NCI-H1092 (cell line): ENCODE measurements at places on chromosomes 6 and 20.

GRCh38 chr6:95589826-95590570, 12.7 kb downstream of the MANEA start:
- no peak for DNase-seq

DNA sequence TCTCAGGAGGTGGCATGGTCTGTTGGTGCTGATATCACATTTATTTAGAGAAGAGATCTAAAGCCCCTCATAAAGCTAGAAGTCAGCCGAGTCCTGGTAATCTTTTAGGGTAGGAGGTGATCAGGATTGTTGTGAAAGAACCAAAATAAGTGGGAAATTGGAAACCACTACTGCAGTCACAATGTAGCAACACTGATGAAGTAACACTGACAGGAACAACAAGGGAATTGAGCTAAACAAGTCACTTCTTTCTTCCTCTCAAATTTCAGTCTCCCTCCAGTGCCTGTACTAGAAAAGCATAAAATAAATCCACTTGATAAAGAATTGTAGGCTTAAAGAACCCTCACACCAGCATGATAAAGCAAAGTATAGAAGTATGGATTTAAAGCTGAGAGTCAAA, 1509.0 kb downstream of the GRIK2 start:
- no peak for DNase-seq

DNA sequence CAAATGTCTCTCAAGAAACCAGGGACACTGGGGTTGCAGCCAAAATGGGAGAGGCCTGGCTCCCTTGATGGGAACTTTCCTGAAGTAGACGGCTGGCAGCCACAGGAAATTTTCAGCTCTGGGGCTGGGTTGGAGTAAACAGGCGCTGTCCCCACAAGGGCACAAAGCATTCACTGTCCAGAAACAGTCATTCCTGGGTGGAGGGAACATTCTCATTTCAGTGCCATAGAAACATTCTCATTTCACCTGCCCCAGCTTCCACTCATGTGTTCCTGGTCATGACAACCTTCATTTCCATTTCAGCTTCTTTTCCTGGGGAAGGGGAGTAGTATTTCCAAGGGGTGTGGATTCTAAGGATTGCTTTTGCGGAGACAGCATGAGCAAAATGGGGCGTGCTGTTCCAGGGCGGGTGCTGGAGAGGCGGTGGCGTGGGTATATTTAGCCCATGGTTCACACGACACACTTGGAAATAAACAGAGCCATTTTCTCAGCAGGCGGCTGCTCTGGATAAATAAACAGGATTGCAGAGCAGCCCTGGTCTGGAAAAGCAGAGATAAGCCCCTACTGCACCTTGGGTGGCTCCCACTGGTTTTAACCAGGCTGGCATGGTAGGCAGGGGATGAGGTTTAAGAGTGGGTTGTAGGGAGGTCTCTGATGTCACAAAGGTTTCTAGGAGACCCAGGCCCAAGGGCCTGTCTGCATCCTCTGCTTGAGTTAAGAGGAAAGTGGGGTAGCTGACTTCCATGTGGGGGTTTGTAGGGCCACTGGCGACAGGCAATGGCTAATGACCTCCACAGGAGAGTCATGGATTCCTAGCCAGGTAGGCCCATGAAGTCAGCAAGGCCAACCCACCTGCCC, 32.9 kb downstream of the COX4I2 start:
- DNase-seq, result no peak

DNA sequence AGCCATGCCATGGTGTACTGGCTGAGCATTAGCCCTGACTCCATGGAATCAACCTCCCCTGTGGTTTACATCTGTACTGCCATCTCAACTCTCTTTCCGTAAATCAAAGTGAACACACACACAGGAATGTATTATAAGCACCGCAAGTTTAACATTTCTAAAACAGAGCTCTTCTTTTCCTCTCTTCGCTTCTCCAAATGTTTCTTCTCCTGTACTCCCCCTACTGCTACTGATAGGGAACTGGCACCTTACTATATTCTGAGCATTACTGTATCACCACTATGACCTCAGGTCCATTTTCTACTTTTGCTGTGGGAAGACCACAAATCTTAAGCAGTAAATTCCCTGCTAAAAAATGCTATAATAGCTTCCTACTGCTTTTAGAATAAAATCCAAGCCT, 101.2 kb downstream of the NUS1 start:
- DNase-seq, result no peak

DNA sequence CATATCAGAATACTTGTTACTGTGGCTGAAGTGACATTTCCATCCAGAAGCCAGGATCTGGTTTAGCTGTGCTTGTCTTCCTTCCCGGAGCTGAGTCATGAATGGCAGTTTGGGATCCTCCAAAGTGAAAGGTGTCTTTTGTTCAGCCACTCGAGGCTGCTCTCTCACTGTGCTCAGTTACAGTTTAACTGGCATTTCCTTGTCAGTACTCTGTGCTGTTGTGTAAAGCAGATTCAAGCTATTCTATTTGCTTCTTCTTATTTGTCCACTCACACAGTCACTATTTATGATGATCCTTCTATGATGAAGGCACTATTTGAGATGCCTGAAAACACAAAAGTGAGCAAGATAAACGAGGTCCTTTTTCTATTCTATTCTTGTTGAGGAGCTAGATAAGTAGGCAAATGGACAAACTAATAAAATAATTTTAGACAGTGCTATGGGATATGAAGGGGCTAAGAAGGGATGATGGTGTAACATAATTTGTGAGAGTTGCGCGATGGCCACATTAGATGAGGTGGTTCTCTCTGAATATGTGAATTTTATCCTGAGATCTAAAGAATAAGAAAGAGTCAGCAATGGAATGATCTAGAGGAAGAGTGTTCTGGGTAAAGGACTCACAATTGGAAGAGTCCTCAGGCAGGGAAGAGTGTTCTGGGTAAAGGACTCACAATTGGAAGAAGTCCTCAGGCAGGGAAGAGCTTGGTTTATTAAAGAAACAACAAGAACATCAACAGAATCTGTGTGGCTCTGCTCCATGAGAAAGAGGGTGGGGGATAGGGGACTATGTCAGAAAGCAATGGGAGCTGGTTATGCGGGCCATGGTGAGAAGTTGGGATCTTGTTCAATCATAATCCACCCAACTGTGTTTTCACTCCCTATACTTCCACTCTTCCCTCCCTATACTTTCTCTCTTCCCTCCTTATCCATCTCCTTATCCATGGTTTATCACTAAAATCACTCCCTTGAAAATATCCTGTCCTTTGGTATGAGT, 40.1 kb downstream of the CYP24A1 start:
- DNase-seq, result no peak
